Fibroblast of skin of right quadriceps (primary cell): ENCODE measurements at places on chromosomes 16 and 17.

GRCh38 chr16:77211880-77212740 is 12.9 kb downstream of the SYCE1L start:
- no peak for DNase-seq

GRCh38 chr16:68233085-68233834 is 2.7 kb downstream of the ESRP2 start:
- no peak for DNase-seq

GRCh38 chr17:77042476-77043231 is 98.1 kb upstream of the SEC14L1 start:
- DNase-seq: no peak

DNA sequence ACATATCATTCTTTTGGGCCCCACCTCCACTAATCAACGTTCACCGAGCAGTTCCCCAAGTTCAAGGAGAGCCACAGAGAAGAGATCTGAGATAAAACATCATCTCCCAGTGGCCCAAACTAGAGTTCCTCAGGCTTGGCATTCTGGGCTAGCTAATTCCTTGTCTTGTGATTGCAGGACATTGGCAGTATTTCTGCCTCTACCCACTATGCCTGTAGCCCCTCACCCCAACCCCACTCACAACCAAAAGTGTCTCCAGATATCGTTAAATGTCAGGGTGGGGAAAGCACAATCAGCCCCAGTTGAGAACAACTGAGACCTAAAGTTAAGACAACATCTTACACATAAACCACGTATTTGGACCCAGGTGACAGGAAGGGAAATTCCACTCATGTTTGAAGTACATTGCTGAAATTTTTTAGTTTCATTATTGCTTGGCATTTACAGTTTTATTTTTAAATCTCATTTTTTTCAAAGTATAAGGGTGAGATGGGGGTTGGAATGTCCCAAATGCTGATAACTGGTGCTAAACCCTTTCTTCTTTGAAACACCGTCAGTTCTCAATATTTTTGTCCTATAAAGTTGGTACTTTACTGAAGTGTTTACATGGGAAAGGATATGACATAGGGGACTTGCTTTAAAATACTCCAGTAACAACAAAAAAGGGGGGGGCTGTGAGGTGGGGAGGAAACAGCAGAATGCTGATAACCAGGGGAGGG is 13.6 kb downstream of the ZC3H7A start:
- DNase-seq: peak; percentile 56

DNA sequence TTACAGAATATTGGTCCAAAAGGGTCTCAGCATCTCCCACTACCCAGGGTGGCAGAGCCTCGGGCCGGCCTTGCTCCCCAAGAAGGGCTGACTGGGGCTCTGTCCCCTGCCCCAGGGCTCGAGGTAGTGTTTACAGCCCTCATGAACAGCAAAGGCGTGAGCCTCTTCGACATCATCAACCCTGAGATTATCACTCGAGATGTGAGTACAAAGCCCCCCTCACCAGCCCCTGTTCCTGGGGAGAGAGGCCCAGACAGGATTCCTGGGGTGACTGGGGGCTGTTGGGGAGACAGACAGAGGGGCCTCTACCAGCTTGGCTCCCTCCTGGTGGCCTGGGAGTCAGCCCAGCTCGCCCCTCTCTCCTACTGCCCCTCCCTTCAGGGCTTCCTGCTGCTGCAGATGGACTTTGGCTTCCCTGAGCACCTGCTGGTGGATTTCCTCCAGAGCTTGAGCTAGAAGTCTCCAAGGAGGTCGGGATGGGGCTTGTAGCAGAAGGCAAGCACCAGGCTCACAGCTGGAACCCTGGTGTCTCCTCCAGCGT is 6.1 kb upstream of the NLRC5 start:
- no peak for DNase-seq

- DNase-seq: no peak
These were observed 1343.0 kb downstream of the TP53TG3F start for GRCh38 chr16:34802396-34802795.

GRCh38 chr17:81245024-81245664 is 6.0 kb downstream of the NDUFAF8 start:
- DNase-seq: no peak
